ENCODE measurements at places on chromosomes 16 and 17.

DNA sequence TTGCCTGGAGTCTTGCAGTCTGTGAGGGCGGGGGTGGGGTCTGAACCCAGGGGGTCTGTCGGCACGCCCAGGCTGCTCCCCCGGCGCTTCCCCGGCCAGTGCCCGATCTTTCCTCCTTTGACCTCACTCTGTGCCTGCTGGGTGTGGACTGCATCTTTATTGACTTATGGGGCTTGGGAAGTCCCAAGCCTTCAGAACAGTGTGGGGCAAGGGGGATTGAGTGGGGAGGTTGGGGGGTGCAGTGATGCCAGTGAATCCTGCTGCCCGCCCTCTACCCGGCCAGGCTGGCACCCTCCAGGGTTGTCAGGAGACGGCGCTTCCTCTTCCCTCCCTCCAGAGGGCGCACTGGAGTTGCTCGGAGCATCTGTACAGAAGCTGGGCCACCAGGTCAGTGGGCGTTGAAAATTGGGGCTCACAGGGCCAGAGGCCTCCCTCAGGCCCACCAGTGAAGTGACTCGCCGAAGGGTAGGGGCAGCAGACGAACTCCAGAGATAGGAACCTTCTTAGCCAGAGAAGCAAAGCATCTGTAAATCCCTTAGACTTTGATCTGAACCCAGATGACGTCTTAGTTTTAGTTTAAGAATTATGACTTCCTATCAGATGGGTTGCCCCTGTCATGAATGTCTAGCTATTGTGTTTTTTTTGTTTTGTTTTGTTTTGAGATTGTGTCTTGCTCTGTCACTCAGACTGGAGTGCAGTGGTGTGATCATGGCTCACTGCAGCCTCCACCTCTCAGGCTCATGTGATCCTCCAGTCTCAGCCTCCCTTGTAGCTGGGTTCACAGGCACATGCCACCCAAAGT lies 184.8 kb upstream of the CIBAR2 start:
- DNase-seq: peak; percentile 44

- DNase-seq: no peak
Observed at GRCh38 chr17:82242977-82243647, 14.3 kb downstream of the SLC16A3 start.

DNA sequence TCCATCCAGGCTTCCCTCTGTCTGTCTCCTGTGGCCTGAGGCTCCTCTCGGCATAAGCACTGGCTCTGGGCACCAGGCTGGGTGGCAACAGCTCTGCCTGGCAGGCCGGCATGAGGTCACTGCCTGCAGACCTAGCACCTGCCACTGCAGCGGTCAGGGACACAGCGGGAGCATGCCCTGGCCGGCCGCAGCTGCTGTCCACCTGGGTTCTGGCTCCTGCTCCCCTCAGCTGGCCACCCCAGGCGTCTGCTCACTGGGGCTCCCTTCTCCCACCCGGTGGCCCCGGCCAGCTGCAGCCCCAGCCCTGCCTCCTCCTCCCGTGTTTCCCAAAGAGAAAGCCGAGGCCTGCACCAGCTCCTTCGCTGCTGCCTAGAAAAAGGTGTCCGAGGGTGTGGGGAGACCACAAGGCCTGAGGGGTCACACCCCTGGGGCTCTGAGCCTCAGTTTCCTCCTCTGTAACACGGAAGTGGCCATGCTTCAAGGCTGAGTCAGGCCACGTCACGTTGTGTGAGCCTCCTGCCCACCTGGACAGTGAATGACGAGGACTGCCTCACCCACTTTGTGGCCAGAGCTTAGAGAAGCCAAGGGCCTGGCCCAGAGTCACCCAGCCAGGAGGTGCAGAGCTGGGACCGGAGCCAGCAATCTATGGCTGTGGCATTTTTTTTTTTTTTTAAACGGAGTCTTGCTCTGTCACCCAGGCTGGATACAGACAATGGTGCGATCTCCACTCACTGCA lies 6.7 kb downstream of the NTHL1 start:
- no peak for DNase-seq

- no peak for DNase-seq
Observed at GRCh38 chr17:76354317-76354729, 607 bp upstream of the PRPSAP1 start.

- no peak for DNase-seq
Observed at GRCh38 chr17:78623541-78623940, 46.3 kb upstream of the DNAH17 start.

- no peak for DNase-seq
Observed at GRCh38 chr17:21212826-21213637, 929 bp downstream of the TMEM11 start.

DNA sequence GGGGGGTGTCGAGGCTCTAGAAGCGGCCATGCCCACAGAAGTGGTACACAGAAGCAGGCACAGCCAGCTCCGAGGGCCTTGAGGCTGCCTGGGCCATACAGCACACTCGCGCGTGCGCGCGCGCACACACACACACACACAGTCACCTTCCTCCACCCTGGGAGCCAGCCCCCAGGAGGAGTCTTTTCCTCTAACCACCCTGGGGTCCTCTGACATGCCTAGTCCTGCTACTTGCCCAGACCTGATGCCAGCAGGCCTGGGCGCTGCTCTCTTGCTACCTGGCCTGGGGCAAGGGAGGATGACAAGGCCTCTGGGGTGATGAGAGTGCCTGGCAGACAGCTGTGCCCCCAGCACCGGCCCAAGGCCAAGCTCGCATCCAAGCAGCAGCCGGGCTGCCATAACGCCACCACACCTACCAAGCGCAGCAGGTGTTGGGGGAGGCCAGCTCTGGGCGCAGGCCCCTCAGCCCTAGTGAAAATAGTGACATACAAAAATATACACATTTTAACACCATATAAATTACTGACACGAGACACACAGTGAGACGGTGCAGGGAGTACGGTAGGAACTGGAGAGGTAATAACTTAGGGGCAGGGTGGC lies 41.1 kb downstream of the TSC2 start:
- no peak for DNase-seq

DNA sequence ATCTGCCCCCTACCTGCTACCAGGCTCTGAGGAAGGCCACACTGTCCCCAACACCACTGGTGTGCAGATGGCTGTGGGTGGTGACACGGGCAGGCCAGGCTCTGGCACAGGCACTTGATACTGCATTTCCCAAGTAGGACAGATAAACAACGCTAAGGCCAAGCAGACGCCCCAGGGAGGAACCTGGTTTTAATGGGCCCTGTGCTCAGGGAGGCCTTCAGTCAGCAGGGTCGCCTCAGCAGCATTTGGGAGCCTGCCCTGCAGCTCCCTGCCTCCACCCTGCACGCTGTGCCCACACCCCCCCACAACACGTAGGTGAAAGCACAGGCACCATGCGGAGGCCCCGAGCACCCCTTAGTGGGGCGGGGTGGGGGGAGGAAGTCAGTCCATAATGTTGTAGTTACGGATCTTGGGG lies 3.3 kb upstream of the FASN start:
- no peak for DNase-seq

DNA sequence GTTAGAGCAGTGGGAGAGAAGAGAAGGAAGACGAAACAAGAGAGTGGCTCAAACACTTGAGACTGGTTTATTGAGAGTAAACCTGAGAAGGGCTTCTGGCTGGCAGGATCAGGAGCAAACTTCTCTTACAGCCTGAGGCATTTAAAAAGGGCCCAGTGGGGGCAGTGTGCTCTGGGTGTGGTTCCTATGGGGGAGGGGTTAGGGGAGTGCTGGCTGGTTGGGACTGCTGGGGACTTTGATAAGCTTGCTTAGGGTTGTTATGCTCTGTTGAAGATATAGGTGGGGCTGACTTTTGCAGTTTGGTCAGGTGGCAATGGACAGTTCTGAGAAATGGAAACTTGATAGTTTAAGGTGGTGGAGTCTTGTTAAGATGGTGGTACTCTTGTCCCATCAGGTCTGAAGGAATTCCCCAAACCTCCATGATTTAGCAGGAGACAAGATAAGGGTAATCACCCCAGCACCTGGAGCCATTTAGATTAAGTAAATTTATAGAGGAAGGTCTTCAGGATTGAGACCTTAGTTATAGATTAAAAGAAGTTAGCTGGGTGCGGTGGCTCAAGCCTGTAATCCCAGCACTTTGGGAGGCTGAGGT lies 79.3 kb downstream of the EMP2 start:
- no peak for DNase-seq

GRCh38 chr16:12143447-12144172 lies 167.1 kb downstream of the SNX29 start:
- no peak for DNase-seq

DNA sequence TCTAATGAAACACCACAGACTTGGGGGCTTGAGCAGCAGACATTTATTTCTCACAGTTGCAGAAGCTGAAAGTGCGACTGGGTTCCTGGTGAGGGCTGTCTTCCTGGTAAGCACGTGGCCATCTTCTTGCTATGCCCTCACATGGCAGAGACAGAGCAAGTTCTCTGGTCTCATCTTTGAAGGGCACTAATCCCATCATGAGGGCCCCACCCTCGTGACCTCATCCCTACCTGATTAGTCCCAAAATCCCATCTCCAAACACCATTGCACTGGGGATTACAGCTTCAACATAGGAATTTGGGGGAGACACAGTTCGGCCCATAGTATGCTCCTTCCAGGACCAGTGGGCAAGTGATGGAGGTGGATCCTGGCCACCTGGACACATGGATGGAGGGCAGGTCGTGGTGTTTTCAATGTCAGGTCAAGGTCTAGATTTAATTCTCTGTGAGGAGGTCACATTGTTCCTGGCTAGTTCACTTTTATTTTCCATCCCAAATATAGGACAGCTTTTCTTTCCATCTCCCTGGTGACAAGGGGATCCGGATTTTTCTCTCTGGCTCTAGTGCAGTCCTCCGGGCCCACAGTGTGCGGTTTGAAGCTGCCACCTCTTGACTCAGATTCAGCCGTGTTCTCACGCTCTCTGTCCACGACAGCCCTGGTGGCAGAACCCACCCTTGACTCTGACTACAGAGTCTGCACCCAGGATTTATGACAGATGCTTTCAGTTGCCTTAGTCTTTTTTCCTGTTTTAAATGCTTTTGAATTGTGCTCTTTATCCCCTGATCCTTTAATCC lies 160.5 kb upstream of the NOL11 start:
- DNase-seq: no peak

All from activated naive CD4-positive, alpha-beta T cell treated with Interleukin-2 at 50 U/mL for 16 hours (primary cell).